Myocyte (in vitro differentiated cells): ENCODE measurements at places on chromosomes 2 and 18. TPM values are rescaled to one million over a fixed set of nuclear protein-coding genes. Genes with fewer than 3 reads are reported as not detected.
A peak's percentile ranks its signal among the peaks of the same experiment; 100 is the strongest.

GRCh38 chr2:11071211-11071610, 84.1 kb upstream of the SLC66A3 start:
- no peak for DNase-seq

DNA sequence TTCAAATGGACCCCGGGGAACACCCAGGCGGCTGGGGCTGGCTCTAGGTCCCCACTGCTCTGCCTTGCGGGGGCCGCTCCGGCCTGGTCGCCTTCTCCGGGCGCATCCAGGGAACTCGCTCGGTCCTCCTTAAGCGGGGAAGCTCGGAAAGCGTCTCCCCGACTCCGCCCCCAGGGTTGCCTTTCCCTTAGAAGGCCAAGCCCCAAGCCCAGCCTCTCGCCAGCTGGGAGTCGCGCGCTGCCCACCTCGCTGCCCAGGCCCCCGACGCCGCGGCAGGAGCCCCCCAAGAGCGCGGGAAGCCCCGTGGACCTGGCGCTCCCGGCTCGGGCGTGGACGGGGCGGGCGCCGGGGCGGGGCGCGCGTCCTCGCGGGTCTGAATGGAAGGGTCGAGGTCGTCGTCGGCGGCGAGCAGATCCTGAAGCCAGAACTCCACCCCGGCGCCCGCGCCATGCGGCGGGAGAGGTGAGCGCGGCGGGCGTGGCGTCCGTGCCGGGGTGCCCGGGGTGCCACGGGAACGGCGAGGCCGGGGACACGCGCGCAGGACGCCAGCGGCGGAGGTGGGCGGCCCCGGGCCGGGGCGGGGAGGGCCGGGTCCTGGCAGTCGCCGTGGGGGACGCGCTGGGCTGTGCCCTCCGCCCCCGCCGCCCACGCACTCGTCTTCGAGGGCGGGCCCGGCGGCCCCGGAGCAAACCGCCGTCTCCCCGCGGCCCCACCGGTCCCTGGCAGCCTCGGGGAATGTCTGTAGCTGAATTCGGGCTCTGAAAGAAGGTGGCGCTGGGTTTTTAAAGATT, at the start of gene BOK:
Gene BOK (plus strand): TSS at position 214 of the 791 bp plus-strand sequence. CDS start 739 bp downstream, outside the sequence.
- DNase-seq = peak; percentile 91

GRCh38 chr2:73944714-73945113, 18.0 kb downstream of the DGUOK start:
- DNase-seq = no peak

DNA sequence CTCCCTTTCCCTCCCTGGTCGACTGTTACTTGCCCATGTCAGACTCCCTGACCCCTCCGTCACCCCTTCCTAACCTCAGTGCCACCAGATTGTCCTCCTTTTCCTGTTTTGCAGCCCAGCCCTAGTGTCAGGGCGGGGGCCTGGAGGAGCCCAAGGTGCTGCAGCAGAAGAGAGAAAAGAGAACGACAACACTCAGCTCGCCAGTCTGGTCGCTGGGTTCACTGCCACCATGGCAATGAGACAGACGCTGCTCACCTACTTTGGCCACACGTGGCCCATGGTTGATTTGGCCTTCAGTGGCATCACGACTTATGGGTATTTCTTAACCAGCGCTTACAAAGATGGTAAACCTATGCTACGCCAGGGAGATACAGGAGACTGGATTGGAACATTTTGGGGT, 108.4 kb upstream of the RMDN2 start:
- no peak for DNase-seq

- DNase-seq = no peak
Measured at GRCh38 chr18:54957296-54957832, 1.9 kb downstream of the CCDC68 start.

GRCh38 chr2:207330912-207331311, 165.2 kb upstream of the KLF7 start:
- DNase-seq = peak; percentile 76

DNA sequence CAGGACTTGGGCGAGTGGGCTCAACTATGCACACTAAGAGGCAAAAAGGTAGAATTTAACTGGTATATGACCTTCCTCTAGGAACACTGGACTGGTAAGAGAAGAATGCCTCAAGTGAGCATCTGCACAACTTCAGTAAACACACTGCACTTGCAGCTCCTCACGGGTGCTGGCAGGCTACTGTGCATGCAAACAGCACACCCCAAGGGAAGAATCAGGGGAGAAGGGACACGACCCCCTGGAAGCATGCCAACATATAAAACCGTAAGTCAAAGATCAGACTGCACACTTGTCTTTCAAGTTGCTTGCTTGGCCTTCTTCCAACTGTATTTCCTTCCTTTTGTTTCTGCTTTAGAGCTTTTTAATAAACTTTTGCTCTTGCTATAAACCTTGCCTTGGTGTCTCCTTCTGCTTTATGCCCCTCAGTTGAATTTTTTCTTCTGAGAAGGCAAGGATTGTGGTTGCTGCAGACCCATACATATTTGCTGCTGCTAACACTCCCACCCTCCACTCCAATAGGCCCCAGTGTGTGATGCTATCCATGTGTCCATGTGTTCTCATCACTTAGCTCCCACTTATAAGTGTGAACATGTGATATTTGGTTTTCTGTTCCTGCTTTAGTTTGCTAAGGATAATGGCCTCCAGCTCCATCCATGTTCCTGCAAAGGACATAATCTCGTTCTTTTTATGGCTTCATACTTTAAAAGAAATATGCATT, 263.7 kb upstream of the SPOPL start:
- no peak for DNase-seq

- DNase-seq = peak; percentile 88
Measured at GRCh38 chr18:58541789-58542425, 87.0 kb downstream of the ALPK2 start.

DNA sequence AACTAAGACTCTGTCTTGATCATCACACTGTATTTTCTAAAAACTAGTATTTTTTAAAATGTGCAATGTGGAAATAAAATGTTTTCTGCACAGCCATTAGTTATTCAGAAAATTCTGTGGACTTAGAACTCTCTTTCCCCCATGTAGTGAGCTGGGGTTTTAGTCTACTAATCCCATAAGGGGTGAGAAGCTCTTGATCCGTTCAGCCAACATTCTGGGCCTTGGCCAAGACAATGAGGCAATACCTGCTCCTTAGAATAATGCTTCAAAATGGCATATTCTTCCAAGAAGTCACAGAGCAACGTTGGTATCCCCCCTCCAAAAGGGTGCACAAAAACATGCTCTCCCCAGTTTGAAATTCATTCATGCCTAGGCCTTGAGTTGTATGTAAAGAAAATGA, 4.0 kb downstream of the REEP1 start:
- DNase-seq = no peak

DNA sequence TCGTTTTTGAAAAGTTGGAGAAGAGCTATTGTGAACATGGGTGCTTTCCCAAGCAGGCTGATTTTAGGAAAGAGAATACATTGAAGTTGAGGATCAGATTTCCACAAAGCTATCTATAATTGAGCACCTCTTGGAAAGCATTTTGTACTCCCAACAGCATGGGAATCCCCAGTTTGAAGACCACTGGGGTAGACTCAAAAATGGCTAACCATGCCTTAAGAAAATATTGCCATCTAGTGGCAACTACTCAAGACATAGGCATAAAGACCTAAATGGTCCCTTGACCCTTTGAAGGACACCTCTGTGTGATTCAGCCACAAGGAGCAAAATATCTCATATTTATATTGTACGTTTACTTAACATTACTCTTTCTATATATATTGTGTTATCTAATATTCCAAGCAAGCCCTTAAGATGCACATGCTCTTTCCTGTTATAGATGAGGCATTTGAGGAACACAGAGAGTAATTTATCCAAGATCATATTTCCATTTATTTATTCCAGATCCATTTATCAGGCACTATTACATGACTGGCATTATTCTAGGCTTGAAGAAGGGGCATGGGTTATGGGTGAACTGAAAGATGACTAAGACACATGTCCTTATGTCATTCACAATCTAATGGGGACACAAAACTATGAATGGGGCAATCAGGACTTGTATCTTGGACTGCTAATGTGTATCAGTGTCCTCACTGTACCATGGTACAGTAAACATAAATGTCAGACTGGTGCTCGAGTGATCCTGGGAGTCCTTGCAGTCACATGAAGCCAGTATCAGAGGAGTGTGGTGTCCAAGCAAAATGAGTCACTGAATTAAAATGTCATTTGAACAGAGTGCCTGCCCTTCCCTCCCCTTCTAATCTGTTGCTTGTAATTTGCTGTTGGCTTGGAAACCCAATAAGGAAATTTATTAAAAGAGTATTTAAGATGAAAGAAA, 121.0 kb upstream of the XPO1 start:
- peak; percentile 64 for DNase-seq

DNA sequence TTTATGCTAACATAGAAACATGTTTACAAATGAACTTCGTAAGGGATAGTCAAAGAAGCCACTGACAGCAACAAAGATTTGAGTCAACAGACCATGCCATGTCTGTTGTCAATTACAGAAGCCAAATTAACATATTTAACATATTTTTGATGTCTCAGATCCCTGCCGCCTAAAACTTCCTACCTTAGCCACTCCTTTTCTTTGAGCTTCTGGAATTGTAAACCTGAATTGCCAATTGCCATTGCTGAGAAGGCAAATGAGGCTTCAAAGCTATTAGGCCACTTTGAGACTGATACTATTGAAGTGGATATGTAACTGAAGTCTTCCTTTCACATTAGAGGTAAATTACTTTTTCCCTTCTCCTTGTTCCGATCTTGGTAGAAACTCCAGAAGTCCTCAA, 66.0 kb upstream of the DSEL start:
- DNase-seq = no peak

DNA sequence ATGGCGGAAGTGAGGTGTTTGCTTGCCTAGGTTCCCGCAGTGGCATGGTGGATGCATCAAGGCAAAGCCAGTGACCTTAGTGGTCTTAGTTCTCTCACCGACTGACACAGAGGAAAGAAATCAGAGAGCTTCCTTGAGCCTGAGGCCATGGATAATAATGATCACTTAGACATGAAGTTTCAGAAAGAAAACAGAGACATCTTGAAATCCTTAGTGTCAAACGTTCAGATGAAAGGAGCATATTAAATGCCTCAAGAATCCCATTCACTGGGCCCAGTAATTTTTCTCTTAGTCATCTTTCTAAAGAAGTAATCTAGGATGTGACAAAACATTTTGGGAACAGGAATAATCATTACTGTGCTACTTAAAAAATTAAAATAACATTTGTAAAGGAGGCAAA, 35.2 kb downstream of the COPS8 start:
- no peak for DNase-seq

GRCh38 chr2:97722227-97722626, 8.9 kb downstream of the ZAP70 start:
- DNase-seq = no peak

GRCh38 chr2:6971502-6971901, 54.3 kb downstream of the RNF144A start:
- DNase-seq = no peak

GRCh38 chr18:2281086-2281485, 290.2 kb downstream of the METTL4 start:
- no peak for DNase-seq

GRCh38 chr2:114789989-114790388, 347.5 kb downstream of the DPP10 start:
- DNase-seq = no peak

- no peak for DNase-seq
Measured at GRCh38 chr18:45197526-45197970, 417.7 kb upstream of the SLC14A2 start.

DNA sequence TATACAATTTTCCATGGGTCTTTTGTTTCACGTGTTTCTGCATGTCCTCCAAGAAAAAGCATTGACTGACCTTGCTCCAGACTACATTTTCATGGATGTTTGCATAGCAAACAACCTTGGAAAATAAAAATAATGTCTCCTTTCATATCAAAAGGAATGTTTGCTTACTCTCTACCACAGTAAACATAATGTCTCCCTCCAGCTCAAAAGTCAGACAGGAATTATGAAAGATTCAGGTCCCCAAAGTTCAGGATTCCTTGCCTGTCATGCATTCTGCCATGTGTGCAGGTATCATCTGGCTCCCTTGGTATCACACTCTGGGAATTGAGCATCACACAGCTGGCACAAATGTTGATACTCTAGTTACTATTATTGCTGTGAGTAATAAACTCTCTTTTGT, 103.1 kb upstream of the ZC3H15 start:
- DNase-seq = no peak

- DNase-seq = no peak
Measured at GRCh38 chr18:50707855-50708469, 111.9 kb downstream of the MRO start.

- peak; percentile 24 for DNase-seq
Measured at GRCh38 chr2:134170294-134170693, 83.6 kb upstream of the MGAT5 start.

GRCh38 chr2:144414324-144414845, 105.5 kb downstream of the ZEB2 start:
- peak; percentile 44 for DNase-seq

DNA sequence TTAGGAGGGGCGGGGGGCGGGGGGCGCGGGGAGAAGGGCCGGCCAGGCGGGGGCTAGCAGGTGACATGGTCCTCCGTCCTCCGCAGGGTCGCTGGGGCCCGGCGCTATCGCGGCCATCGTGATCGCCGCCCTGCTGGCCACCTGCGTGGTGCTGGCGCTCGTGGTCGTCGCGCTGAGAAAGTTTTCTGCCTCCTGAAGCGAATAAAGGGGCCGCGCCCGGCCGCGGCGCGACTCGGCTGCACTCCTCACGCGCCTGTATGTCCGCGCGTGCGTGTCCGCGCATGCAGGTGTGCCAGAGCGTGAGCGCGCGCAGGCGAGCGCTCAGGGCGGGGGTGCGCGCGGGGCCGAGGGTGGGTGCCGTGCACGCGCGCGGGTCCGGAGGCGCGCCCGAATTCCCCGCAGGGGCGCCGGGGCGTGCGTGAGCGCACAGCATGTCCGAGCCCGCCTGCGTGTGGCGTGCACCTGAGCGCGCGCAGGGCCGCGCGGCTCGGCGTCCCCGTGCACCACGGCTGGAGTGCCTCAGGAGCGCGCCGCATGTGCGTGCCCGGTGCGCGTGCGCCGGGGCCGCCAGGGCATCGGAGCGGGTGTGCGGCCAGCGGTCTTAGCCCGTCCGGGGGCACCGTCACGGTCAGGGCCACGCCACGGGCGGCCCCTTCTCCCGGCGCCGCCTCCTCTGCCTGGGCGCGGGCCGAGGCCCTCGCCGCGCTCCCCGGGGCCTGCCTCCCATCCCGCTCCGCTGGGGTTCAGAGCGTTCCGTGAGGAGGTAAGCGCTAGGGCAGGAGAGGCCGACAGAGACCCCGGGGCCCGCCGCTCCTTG, 6.3 kb downstream of the SNORC start:
- no peak for DNase-seq

DNA sequence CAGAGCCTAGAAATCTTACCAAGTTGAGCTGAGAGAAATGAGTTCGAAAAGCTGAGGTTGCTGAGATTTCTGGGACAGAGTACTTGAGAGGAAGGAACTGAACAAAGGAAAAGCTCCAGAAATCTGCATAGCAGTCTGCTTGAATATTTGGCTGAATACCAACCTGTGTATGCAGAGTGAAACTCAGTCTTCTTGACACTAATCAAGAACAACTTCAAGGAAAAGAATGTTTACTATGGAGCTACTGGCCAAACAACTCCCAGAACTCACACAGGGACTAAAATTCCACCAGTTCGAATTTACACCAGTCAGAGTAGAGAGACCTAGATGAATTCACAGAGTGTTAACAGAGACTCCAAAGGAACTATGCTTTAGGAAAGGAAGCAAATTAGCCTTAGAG, 66.5 kb downstream of the USP37 start:
- DNase-seq = peak; percentile 3

PAX3 gene
- 2.2 and 2.7 TPM in 2 replicates for total RNA-seq

GREB1 gene
- 0.24 and 0.52 TPM in 2 replicates for total RNA-seq

LRRTM1 gene
- total RNA-seq = not detected in 2 replicates

GORASP2 gene
- total RNA-seq = 85.3 and 99.5 TPM in 2 replicates

DIPK1C gene
- not detected in 2 replicates for total RNA-seq

HADHB gene
- 137 and 148 TPM in 2 replicates for total RNA-seq

SLC8A1 gene
- total RNA-seq = 5.2 and 8.3 TPM in 2 replicates

ANKRD30B gene
- 0.88 and 1.6 TPM in 2 replicates for total RNA-seq

ZAP70 gene
- 2.2 and 2.3 TPM in 2 replicates for total RNA-seq

SNED1 gene
- total RNA-seq = 12.5 and 18.5 TPM in 2 replicates
